Aorta (tissue), 5 donors: ENCODE measurements at places on chromosomes 6 and 20. TPM values are rescaled to one million over a fixed set of nuclear protein-coding genes. Genes with fewer than 3 reads are reported as not detected.

DNA sequence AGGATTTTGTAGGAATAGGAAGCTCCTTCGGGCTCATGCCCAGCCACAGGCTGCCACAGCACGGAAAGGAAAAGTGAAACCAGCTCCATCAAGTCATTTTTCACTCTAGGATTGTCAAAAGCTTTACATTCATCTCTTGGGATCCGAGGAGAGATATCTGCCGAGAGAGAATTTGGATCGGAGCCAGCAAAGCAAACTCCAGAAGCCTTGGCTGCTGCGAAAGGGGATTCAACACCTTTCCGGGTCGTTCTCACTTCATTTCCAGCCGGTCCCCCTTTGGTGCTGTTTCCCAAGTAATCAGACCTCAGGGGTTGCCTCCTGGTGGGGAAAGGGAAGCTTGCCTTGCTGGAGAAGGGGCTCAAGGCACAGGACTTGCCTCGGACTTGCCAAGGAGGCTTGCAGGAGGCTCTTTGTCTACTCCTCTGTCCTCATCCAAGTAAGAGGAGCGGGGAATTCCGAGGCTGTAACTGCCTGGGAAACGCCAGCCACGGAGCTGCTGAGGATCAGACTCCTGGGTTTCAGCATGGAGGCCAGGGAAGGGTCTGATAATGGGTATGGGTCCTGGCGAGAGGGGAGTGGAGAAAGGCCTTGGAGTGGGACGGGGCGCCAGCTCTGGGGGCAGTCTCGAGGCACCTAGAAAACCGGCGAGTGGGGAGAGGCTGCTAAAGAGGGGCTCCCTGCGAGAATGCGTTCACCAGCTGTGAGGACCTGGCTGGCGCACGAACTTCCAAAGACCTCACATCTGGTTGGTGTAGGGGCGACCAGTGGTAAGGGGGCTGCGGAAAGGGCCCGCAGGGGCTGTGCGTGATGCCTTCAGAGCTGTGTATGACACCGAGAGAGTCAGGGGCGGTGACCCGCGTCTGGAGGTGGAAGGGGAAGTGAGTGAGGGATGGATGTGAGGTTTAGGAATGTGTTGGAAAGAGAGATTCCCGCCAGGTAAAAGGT, 702 bp downstream of the ETV7 start:
- H3K4me1 ChIP-seq: no peaks in the 10 kb centered on the region
- peak; percentile 59 for DNase-seq
- H3K36me3 ChIP-seq: no peaks in the 10 kb centered on the region
- peak overlapping the region; percentile 86 for H3K4me3 ChIP-seq
- no peaks in the 10 kb centered on the region for H3K27me3 ChIP-seq
- H3K27ac ChIP-seq: peak overlapping the region; percentile 20

The HDDC2 gene
- total RNA-seq: 60.9 TPM

The EIF2S2 gene
- 37.1 TPM for total RNA-seq

GRCh38 chr6:125808060-125808459, 17.3 kb downstream of the NCOA7 start:
- peaks cover 2% of the 10 kb centered on the region for H3K4me1 ChIP-seq
- DNase-seq: no peak
- no peaks in the 10 kb centered on the region for H3K27me3 ChIP-seq
- H3K4me3 ChIP-seq: no peak overlapping the region

- H3K36me3 ChIP-seq: no peaks in the 10 kb centered on the region
- no peak for DNase-seq
- H3K4me3 ChIP-seq: no peak overlapping the region
- no peaks in the 10 kb centered on the region for H3K4me1 ChIP-seq
- no peak overlapping the region for H3K27ac ChIP-seq
Measured at GRCh38 chr20:62067547-62068260, 2.0 kb upstream of the TAF4 start.

The HLA-DRB5 gene
- total RNA-seq: 127 TPM

The NRSN1 gene
- not detected for total RNA-seq

The ATP6V1G2 gene
- 1.3 TPM for total RNA-seq
